ENCODE measurements at places on chromosomes 16 and 17.

DNA sequence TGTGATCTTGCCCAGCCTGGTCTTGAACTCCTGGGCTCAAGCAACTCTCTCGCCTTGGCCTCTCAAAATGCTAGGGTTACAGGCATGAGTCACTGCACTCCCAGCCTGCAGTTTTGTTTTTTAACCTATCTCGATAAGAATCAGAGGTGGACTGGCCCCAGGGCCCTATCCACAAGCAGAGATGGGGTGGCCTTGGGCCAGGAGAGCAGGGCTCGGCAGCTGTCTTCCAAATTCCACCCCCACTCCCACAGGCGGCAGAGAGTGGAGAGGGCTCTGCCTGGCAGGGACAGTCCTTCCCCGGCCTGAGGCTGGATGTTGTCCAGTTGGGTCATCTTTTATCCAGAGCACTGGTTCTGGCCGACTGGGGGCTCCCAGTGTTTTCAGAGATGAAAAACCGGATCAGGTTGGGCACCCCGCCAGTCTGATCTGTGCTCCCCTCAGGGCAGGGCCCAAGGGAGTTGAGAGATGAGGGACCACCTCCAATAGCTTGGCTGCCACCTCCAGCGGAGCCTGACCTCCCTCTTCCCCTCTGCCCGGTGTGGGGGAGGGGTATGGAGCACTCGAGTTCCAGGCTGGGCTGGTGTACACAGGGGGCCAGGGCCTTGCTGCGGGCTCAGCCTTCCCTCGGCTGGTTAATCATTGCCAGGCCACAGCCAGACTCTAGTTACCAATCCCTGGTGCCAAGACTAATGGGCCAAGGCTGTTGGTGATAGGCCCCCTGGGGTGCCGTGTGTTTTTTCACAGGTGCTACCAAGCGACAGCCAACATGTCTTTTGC, 30.3 kb upstream of the MYO15B start:
- no peak for DNase-seq

GRCh38 chr16:31421587-31421986, 6.6 kb downstream of the COX6A2 start:
- DNase-seq = no peak

DNA sequence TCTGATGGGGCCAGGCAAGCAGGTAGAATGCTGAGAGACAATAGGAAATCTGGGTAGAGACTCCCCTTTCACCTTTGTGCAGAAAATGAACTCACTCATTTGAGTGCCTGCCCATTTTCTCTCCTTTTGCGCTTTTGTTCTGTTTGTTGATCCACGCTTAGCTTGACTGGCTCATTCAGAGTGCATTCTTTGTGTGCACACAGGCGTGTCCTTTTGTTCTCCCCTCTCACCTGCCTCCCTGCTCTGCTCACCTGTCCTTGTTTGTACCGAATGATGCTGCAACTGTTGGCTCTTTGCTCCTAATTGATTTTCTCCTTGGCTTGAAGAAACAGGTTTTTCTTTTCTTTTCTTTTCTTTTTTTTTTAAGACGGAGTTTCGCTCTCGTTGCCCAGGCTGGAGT, 15.8 kb downstream of the PGS1 start:
- DNase-seq = no peak

- no peak for DNase-seq
These were observed 41.8 kb upstream of the ARL4D start for GRCh38 chr17:43356999-43357398.

- peak; percentile 27 for DNase-seq
These were observed 1.6 kb downstream of the TMC8 start for GRCh38 chr17:78132084-78132676.

- DNase-seq = no peak
These were observed 112.7 kb downstream of the ARHGAP44 start for GRCh38 chr17:12902046-12902445.

GRCh38 chr17:49468811-49469385, 26.2 kb upstream of the NGFR start:
- no peak for DNase-seq

GRCh38 chr16:85738923-85739715, 11.8 kb downstream of the C16orf74 start:
- DNase-seq = no peak

DNA sequence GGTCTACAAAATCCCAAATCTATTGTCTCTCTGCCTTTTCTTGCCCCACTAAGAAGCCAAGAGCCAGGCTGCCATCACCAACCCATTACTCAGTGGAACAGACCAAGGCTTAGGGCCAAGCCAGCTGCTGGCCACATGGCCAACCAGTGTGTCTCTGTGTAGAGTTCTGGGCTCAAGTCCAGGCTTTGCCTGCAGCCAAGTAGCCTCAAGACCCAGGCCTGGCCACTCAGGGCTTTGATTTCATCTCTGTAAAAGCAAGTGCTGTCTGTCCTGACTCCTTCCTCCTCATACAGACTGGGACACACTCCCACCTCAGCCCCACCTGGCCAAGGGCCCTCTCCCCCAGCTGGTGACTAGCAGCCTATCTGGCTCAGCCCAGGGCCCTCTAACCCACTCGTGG, 14.6 kb downstream of the SREBF1 start:
- no peak for DNase-seq

DNA sequence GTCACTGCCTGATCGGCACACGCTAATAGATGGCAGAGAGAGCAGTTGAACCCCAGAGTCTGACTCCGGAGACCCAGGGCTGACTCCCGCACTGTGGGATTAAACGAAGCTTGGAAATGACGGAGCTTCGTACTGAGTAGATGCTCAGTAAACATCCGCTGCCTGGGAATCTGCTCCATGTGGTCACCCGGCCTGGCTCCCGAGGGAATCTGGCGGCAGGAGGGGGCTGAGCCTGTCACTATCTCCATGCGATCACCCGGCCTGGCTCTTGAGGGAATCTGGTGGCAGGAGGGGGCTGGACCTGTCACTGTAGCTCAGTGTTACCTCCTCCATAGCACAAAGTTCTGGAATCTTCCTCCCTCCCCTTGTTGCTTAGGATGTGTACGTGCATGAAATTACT, 139.7 kb upstream of the CIBAR2 start:
- DNase-seq = no peak

DNA sequence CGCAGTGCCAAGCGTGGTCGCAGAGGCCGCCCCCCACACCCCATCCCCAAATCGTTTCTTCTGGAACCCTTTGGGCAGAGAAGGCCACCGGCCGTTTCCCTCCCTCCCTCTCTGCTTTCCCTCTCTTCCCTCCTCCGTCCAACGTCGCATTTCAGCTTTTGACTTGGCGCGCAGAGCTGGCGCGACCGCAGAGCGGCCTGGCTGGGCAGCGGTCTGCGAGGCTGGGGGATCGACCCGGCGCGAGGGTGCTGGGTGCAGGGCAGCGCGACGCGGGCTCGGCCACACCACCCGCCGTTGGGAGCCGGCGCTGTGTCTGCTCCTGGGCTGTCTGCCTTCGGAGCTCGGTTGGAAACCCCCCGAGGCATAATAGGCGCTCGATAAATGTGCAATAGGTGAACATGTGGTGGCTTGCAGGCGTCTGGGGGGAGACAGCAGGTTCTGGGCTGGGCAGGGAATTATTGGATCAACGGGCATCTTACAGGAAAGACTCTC, 2.8 kb upstream of the NTN3 start:
- DNase-seq = no peak

DNA sequence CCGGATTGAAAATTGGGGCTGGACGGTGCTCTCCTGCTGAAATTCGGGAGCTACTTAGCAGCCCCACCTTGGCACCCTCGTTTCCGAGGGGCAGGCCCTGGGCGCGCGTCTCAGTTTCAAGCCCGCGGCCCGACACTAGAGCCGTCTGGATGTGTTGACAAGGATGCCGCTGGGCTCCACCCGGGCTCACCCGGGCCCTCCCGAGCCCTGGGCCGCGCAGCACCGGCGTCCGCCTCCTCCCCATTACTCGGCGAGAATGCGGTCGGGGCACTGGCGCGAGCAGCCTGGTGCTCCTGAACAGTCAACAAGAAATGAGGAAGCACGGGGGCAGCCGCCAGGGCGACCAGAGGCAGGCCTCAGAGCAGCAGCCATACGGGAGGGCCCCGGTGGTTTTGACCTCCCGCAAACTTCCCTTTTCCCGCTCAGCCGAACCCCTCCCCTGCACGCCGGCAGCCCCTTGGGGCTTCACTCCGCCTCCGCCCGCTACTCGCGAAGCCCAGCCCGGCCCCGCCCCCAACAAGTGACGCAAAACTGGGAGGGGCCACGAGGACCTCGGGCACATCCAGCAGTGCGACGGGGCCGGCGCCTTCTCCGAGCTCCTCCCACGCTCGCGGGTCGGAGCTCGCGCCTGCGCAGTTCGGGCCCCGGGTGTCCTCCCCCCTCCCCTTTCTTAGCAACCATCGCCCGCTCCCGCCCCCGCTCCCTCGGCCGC, 447 bp upstream of the SEC14L1 start:
- DNase-seq = peak; percentile 99

DNA sequence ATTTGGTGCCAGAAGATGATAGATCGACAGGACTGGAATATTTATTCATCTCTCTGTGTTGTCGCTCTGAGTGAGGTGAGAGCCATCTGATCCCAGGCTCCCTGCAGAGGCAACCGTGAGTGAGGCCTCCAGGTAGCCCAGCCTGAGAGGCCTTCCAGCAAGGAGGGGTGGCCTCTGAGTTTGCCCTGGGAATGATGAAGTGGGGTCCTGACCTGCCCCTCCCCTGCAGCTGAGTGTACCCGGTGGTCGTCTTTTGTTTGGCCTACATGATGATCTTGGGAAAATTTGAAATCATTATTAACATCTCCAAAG, 86.4 kb downstream of the CBLN1 start:
- no peak for DNase-seq

DNA sequence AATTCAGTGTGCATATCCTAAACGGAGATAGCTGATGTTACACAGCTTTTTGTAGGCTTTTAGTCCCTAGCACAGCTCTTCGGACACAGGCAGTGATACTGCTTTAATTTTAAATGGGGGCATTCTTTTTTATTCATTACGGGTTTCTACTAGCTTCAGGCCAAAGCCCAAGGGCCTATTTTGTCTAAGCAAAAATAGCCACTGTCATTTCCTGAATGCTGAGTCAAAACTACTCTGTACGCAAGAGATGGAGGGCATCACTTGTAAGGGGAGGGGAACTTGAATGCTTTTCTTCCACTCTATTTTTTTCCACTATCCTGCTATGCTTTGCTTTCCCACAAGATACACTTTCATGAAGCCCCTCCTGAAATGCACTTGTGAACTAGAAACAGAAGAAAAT, 360.7 kb downstream of the PMP22 start:
- no peak for DNase-seq

- DNase-seq = peak; percentile 69
These were observed 17.0 kb upstream of the DNASE1 start for GRCh38 chr16:3637371-3637923.

- DNase-seq = no peak
These were observed 20.5 kb upstream of the UBE2I start for GRCh38 chr16:1288813-1289476.

DNA sequence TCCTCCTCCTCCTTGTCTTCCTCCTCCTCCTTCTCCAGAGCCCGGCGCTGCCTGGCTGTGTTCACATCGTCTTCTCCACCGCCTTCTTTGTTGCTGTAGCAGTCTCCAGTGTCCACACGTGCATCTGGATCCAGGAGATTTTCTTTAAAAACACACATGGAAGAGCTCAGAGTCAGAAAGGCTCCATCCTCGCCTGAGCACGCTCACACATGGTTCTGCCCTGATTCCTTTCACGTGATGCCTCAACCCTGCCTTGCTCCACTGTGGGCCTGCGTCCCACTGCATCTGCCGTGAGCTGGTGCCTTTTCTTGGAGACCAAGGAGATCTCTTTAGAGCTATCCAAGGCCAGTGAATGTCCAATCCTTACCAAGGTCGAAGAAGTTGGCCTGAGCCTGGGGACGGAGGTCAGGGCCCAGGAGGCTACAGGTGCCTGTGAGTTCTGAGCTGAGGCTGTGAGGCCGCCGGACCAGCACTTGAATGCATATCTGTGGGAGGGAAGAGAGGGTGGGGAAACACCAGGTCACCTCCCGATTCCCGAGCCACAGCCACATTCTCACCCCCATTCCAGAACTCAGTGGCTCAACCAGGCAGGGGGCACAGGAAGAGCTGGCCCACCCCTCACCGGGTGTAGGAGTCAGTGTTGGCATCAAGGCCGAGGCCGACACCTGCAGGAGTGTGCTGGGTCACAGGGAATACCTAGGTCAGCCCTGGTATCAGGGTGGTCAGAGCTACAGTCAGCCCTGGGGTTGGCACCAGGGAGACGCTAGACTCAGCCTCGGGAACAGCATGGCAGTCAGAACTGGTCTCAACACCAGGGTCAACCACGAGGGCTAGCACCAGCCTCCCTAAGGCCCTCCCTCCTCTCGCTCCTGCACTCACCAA, 37.6 kb downstream of the HASPIN start:
- no peak for DNase-seq

DNA sequence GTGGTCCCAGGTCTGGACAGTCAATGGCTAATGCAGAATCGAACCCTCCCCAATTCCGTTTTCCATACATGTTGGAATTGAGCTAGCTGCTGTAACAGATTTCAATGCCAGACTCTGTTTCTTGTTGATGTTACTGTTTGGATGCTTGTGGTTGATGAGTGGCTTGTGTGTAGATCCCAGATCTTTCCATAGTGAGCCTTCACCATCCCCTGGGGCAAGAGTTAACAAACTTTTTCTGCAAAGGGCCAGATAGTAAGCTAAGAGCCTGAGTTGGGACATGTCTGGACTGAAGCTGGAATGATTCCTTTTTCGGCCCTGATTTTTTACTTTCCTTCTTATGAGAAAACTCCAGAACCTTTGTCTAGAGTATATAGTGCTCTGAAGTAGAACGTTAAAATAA, 296.3 kb downstream of the CPPED1 start:
- DNase-seq = no peak

GRCh38 chr16:17453364-17454038, 17.3 kb downstream of the XYLT1 start:
- no peak for DNase-seq

DNA sequence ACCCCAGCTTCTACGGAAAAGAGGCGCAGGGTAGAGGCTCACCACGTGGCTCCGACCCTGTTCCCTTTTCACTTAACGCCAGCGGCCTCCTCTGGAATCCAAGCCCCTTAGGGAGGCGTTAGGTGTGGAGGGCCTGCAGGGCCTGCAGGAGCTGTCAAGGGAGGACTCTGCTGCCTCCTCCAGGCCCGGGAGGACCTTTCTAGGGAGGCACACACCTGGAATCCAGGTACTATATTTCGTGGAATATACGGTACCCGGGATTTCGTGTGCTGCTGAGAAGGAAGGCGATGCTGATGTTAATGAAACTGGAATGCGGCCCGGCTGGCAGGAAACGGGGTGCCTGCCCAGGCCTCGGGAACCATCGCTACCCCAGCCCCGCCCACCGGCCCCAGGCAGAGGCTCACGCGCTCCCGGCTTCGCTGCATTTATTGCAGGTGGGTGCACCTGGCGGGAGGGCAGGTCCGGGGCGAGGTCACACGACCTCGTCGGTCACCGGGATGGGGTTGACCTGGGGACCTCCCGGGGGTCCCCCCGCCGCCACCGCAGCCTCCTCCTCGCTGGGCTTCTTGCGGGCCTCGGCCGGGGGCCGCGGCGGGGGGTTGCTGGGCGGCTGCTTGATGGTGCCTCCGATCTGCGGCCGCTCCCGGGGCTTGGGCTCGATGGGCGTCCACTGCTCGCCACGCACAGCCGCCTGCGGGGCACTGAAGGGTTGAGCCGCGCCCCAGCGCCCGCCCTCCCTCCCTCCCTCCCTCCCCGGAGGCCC, 4.7 kb downstream of the IL17C start:
- DNase-seq = no peak

All from AML-193 (cell line).